AG04450 (cell line): ENCODE measurements at places on chromosomes 16 and 17. TPM values are rescaled to one million over a fixed set of nuclear protein-coding genes. Genes with fewer than 3 reads are reported as not detected.

Gene TP53TG3F
- not detected in 2 replicates for polyA plus RNA-seq

Gene ATP2A3
- polyA plus RNA-seq: 0.46 and 0.48 TPM in 2 replicates

Gene CIITA
- 0.04 and 0.06 TPM in 2 replicates for polyA plus RNA-seq

Gene ERN2
- 0.12 and 0.14 TPM in 2 replicates for polyA plus RNA-seq

Gene EXOC3L1
- not detected in 2 replicates for polyA plus RNA-seq

Gene MYH2
- not detected in 2 replicates for polyA plus RNA-seq

Gene AOC3
- polyA plus RNA-seq: 0.10 and 0.12 TPM in 2 replicates

Gene SLC39A11
- polyA plus RNA-seq: 18.0 and 19.0 TPM in 2 replicates

Gene DNASE1
- polyA plus RNA-seq: 8.0 and 9.3 TPM in 2 replicates

Gene GAS2L2
- polyA plus RNA-seq: not detected in 2 replicates

Gene CHTF8
- 84.8 and 112 TPM in 2 replicates for polyA plus RNA-seq

Gene PRAC1
- polyA plus RNA-seq: not detected in 2 replicates

Gene ZNF423
- polyA plus RNA-seq: 0.06 and 0.11 TPM in 2 replicates

Gene PLA2G10
- polyA plus RNA-seq: not detected in 2 replicates

Gene MSI2
- polyA plus RNA-seq: 24.4 and 26.2 TPM in 2 replicates

Gene AXIN2
- polyA plus RNA-seq: 2.4 and 2.8 TPM in 2 replicates

Gene SYCE1L
- polyA plus RNA-seq: 0.10 and 0.15 TPM in 2 replicates

Gene DVL2
- polyA plus RNA-seq: 5.1 and 8.2 TPM in 2 replicates

Gene C17orf100
- 1.8 and 1.9 TPM in 2 replicates for polyA plus RNA-seq

Gene TPSAB1
- not detected in 2 replicates for polyA plus RNA-seq

Gene KRTAP16-1
- not detected in 2 replicates for polyA plus RNA-seq

Gene TMC7
- 0.37 and 0.42 TPM in 2 replicates for polyA plus RNA-seq

Gene CCL1
- not detected in 2 replicates for polyA plus RNA-seq

Gene NOS2
- polyA plus RNA-seq: not detected in 2 replicates

Gene HS3ST3A1
- 6.6 and 11.9 TPM in 2 replicates for polyA plus RNA-seq

Gene MAPK7
- polyA plus RNA-seq: 6.2 and 11.0 TPM in 2 replicates

Gene C16orf74
- 3.2 and 5.0 TPM in 2 replicates for polyA plus RNA-seq

Gene CNTD1
- polyA plus RNA-seq: 0.09 and 0.14 TPM in 2 replicates

Gene BICDL2
- polyA plus RNA-seq: not detected in 2 replicates

Gene HSPB9
- polyA plus RNA-seq: not detected in 2 replicates

Gene BCL6B
- polyA plus RNA-seq: 0.02 TPM in 1 of 2 replicates, not detected in the other

Gene MEAK7
- polyA plus RNA-seq: 22.8 and 26.2 TPM in 2 replicates

Gene HS3ST3B1
- 9.6 and 10.3 TPM in 2 replicates for polyA plus RNA-seq

Gene ACSM2B
- not detected in 2 replicates for polyA plus RNA-seq

Gene C16orf86
- 0.55 and 0.56 TPM in 2 replicates for polyA plus RNA-seq

Gene SPATA22
- not detected in 2 replicates for polyA plus RNA-seq
